T-helper 2 cell (primary cell): ENCODE measurements at places on chromosomes 6 and 20.

DNA sequence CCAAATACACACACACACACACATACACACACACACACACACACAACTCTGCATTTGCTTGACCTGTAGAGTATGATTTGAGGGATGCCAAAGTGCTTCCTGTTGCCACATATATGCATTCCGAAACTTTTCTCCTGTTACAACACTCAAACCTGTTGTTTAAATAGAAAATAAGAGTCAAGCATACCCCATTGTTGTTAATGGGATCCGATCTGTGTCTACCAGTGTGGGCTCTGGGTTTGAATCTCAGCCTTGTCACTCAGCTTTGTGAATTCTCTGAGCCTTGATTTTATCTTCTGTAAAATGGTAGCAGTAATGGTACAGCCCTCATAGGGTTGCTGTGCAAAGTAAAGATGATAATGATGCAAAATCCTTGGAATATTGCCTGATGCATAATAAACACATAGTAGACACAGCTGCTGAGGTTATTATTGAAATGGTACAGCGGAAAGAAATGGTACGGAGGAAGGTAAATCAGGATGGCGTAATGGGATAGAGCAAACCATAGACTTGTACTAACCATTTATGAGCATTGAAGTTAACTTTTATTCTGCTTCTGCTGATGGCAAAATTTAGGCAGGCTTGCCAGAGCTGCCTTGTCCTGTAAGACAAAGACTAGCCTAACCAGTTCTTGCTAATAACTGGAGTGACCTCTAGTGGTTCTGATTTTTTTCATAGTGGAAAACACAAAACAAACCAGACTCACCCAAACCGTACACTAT, 113.5 kb upstream of the PHACTR1 start:
- no peak for DNase-seq

- no peak for DNase-seq
Observed at GRCh38 chr6:20029979-20030378, 182.3 kb downstream of the MBOAT1 start.

DNA sequence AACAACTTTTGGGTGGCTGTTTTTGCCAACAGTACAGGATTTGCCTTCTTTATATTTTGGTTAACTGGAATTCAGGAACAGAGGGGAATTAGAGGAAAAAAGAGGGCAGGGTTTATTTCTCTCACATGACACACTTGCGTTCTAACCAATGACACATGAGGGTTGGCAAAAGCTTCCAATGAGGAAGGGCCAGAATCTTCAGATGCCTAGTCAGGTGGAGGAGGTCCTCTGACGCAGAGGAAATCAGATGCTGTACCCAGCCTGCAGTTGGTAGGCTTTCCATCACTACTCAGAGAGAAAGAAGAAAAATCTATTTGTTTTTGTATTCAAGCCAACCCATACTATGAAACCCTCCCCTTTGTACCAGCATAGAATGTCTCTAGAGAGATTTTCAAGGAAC, 20.8 kb downstream of the TM9SF4 start:
- DNase-seq = no peak

DNA sequence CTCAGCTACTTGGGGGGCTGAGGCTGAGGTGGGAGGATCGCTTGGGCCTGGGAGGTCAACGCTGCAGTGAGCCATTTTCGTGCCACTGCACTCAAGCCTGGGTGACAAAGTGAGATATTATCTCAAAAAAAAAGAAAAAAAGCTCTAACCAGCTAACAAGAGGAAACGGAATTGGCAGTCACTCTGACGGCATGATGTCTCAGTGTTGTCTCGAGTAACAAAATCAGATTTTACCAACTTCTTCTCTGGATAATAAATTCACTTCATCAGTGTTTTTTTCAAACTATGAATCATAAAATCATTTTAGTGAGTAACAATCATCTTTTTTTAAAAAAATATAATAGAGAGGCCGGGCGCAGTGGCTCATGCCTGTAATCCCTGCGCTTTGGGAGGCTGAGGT, 12.6 kb downstream of the KIF16B start:
- DNase-seq = no peak

DNA sequence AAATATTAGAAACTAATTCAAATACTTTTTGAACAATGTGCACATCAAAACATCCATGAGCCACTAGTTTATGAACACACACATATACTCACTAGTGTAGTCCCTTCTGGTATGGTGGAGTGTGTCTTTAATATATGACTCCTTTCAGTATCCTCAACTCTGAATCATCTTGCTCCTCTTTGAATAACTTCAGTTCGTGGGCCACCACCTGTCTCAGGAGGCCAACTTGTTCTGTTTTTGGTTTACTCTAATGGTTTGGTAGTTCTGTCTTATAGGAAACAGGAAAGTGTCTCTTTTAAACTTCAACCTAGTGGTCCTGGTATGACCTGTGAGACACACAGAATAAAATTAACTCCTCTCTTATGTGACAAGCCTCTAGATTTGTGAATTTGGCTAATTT, 55.6 kb downstream of the ZNF292 start:
- DNase-seq = no peak

DNA sequence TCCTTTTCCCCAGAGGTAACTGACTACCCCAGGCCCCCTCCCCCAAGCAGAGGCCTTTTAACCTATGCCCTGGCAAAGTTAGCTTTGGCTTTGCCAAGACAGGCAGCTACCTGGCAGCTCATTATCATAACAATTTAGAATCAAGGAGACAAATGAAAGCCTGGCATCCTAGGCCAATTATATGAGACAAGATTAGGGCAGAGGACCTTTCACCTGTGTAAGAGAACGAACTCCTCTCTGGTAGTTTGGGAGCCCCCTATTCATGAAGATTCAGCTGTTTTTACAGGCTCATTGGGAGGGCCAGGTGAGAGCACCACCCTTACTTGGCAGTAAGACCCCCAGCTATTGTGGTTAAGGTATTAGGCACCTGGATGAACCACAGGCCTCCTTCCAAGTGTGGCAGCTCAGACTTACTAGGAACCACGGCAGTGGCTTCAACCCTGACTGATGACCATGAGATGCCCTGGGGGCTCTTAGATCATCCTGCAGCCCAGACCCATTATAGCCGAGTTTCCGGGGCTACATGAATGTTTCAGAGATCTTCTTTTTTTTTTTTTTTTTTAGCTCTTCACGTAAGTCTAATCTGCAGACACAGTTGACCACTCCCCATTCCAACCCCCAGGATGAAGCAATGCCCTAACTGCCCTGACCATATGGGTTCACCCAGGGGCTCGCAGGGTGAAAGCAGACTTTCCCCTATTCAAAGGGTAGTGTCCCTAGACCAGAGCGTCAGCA, 56.2 kb downstream of the RAB44 start:
- DNase-seq = no peak
